CD4-positive, alpha-beta T cell treated with Interleukin-4 for 4 hours (primary cell): ENCODE measurements at places on chromosomes 12 and 14.

DNA sequence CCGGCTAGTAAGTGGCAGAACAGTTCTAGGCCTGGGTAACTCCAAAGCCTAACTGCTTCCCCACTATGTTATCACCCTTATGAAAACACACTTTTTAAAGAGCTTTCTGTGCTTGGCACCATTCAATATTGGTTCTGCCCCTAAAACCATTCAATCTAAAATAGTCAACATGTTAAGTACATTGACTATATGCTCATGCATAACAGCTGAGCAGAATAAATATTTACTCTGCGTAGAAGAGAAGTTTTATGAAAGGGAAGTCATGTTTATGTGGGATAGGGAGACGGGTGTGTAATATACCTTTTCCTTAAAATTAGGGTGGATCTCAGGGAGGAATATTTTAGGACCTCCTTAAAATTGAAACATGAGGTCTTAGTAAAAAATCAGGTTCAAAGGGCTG, 80.5 kb downstream of the SAMD4A start:
- DNase-seq = no peak

- DNase-seq = no peak
Measured at GRCh38 chr12:85580562-85581168, 255.5 kb downstream of the RASSF9 start.

DNA sequence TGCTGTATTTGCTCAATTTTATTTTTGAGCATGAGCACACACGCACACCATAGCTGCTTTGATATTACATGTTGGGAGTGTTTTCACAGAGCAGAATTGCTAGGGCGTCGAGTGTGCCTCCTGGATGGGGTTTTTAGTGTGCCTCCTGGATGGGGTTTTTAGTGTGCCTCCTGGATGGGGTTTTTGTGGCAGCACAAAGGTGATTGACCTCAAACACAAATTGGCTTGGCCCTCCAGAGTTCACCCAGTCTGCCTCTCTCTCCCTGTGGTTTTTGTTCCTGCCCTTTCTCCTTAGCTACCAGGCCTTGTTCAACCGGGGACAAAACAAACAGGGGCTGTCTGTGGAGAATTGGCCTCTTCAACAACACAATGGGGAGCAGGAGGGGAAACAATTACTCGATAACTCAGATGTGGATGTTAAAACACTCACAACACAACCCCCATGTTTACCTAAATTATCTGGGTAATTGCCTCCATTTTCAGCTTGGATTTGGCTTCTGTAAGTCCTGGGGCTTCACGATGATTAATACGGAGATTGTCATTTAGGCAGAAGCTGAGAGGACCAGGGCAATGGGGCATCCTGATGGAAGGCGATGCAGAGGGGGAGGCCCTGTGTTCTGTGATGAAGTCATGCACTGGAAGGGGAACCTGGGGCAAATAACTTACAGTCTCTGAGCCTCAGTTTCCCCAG, 26.9 kb downstream of the TBX3 start:
- DNase-seq = no peak

DNA sequence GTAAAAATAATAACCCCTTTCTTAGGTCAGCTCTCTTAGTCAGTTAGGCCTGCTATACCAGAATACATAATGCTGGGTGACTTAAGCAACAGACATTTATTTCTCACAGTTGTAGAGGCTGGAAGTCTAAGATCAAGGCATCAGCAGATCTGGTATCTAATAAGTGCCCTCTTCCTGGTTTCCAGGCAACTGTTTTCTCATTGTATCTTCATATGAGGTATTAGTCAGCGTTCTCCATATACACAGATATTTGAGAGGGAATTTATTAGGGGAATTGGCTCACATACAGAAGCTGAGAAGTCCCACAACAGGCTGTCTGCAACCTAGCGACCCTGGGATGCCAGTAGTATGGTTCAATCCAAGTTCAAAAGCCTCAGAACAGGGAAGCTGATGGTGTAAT, 896.0 kb downstream of the GALC start:
- no peak for DNase-seq

- DNase-seq = no peak
Measured at GRCh38 chr12:123107926-123108681, 42.8 kb downstream of the PITPNM2 start.

- DNase-seq = no peak
Measured at GRCh38 chr14:75456997-75457335, 29.1 kb downstream of the JDP2 start.

DNA sequence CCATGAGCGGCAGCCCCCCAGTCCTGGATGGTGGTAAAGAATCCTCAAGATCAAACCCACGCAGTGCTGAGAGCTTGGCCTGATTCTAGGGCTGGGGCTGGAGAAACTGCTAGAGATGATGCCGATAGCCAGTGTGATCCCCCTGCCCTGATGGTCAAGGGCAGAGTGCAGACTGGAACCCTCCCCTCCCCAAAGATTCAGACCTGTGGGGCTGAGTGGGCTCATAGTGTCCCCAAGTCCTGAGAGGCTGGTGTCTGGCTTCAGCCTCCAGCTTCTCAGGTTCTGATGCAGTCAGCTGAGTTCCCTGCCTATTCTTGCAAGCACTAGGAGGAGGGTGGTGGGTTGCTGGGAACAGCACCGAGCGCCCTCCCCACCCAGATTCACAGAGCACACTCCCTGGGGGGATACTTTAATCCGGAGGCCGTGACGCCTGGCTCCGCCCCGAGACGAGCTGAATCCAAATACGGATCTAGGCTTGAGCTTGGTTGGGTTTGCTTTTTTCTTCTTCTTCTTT, 11.9 kb downstream of the RHOF start:
- DNase-seq = no peak

GRCh38 chr12:119885549-119885948, 8.4 kb upstream of the CIT start:
- no peak for DNase-seq

- no peak for DNase-seq
Measured at GRCh38 chr14:34926552-34926951, 51.4 kb upstream of the BAZ1A start.

- no peak for DNase-seq
Measured at GRCh38 chr12:38886931-38887330, 18.5 kb downstream of the CPNE8 start.

DNA sequence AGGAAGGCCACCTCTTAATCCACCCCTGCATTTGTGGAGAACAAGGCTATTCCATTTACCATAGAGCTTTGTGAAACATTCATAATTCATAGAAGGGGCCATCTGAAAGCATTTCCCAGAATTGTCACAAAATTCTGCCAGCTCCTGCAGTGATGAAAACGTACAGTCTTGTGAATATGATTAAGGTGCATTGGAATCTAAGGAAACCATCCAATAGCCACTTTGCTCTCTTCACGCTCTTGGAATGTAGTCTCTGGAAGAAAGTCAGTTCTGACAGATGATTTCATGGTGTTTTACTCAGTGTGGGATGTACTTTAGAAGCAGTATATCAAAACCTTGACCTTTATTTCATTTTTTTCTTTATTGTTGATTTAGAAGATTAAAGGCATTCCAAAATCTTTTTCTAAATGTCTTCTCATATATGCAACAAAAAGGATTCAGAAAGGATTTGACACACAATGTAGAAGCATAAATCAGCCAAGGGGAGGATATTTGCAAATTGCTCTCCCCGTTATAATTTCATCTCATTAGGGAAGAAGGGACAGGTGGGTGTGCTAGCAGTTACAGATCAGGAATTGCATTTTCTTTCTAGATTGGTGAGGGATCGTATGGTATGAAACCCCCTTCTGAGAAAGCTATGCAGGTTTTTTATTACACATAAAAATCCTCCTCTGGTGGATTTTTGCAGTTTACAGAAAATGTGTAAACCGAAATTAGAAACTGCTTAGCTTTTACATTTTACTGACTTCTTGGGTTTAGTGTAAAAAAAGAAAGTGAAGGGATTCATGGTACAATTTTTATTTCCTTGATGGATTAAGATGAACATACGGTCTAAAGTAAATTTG, 390.2 kb downstream of the LRIG3 start:
- DNase-seq = no peak
